NCI-H748 treated with DMSO at 0.1 percent for 48 hours (cell line): ENCODE measurements at places on chromosomes 5 and 9.

DNA sequence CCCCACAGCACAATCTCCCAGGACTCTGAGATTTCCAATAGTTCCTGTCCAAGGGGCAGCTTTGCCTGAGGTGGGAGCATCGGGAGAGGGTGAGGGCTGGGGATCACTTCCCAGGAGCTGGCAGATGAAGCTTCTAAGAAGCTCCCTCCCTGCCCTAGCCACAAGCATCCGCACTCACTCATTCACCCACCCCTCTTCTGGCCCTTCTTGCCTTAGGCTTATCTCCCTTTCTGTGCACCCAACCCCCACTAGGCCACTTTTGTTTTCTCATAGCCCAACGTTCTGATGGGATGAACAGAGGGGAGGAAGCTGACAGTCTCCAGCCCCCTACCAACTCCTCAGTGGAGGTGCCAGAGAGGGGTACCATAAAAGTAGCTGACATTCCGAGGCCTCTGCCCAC, 3.7 kb upstream of the PCDH1 start:
- no peak for DNase-seq

DNA sequence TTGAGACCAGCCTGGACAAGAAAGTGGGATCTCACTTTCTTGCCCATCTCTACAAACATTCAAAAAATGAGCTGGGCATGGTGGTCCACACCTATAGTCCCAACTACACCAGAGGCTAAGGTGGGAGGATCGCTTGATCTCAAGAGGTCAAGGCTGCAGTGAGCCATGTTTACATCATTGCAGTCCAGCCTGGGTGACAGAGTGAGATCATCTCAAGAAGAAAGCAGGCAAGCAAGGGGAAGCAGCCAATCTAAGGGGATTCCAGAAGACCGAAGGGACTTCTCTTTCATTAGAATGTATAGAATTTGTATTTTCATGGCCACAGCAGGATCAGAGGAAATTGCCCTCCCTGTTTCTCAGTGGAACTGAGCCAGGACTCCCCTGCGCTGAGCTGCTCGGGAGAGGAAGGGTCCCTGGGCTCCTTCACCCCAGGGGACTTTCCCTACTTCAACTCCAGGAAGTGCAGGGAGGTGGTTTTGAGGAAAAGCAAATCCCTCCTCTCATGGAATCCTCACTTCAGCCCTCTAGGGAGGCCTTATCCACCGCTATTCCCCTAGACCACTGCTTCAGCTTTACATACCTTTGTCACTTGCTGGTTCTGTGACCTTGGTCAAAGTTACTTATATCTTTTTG, 12.1 kb downstream of the WWC1 start:
- DNase-seq = no peak

DNA sequence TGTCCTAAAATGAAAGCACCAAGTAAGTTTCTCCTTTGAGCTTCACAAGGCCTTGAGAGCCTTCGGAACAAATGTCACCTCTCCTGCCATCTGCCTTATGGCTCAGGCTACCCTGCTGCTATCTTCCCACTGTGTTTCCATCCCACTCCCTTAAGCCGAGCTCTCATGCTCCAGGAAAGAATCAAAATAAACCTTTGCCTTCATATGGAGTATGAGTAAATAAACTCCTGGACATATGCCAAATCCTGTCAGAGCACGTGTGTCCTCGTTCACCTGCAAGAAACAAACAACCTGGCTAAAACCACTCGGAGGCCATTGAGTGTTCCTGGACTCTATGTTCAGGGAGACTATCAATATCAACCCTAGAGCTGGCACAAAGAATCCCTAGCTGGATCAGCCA, 122.3 kb upstream of the CCDC112 start:
- peak; percentile 87 for DNase-seq

- no peak for DNase-seq
Measured at GRCh38 chr5:9789777-9790176, 159.6 kb upstream of the TAS2R1 start.

DNA sequence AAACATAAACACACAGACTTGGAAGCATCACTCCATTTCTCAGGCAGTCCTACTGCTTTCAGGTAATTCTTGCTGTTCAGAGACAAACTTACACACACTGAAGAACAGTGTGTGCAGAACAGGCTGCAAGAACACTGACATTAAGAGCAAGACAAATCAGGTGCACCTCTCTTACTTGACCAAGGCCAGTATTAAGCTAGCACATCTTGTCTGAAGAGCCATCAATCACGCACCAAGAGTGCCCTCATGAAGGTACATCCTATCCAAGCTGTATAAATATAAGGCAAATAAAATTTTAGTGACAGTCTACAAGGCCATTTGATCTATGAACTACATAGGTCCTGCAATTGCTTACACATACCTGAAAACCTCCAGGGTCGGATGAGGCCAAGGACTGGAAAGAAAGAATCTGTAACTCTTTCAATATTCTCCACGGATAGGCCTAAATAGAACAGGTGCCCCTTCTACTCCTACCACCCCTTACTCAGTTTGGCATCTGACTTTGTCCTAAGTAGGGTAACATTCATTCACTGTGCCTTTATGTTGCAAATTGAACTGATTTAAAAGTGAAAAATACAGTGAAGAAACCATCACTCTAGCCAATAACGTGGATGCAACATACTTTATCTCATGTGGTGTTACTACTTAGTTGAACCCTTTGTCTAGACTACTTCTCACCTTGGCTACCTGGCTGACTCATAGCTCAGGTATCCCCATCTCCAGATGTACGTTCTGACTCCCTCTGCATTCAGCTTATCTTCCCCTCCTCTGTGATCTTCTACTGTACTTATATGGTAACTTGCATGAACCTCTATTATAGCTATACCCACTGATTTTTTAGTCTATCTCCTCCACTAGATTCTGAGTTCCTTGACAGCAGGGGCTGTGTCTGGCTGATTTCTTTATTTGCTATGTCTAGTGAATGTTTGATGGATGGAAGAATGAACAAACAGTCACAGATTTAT, 256.3 kb downstream of the KIAA0825 start:
- DNase-seq = no peak

DNA sequence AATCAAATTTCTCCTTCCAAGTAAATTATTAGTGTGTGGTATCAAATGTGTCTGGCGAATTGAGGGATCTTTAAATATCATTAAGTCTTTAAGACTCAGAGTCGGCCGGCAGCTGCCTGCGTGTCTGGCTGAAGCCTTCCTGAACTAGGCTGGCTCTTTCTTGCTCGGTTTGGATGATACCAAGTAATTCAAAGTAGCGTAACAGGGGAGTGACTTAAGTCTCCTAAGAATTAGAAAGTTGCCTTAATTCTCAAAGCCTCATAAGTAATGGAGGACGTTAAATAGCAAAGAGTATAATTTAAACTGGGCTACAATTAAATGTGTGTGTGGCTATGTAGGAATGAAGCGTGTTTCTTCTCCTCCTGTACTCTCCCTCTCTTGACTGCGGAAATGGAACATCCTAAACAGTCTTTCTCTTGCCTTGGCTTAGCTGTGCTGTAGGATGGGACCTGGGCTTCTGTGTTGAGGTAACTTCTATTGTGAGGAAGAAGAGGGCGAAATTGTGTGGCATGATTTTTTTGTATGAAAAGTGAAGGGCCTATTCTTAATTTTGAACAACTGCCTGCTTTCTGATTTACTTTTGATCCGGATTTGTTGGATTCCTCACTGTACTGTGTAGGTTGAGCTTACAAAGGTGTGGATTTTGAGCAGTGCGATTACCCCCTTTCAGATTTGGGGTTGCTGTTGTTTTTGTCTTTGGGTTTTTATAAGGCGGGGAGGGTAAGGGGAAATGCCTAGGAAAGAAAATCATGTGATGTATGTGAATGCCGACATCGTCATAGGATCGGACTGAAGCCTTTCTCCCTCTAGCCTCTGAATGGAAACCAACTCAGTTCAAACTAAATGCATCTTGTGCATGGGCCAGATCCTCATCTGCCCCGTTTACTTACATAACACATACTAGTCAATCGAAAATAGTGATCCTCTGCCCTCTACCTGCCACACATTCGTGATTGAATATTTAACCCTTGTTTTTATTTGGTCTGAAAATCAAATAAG, 29.9 kb downstream of the CPEB4 start:
- peak; percentile 77 for DNase-seq

DNA sequence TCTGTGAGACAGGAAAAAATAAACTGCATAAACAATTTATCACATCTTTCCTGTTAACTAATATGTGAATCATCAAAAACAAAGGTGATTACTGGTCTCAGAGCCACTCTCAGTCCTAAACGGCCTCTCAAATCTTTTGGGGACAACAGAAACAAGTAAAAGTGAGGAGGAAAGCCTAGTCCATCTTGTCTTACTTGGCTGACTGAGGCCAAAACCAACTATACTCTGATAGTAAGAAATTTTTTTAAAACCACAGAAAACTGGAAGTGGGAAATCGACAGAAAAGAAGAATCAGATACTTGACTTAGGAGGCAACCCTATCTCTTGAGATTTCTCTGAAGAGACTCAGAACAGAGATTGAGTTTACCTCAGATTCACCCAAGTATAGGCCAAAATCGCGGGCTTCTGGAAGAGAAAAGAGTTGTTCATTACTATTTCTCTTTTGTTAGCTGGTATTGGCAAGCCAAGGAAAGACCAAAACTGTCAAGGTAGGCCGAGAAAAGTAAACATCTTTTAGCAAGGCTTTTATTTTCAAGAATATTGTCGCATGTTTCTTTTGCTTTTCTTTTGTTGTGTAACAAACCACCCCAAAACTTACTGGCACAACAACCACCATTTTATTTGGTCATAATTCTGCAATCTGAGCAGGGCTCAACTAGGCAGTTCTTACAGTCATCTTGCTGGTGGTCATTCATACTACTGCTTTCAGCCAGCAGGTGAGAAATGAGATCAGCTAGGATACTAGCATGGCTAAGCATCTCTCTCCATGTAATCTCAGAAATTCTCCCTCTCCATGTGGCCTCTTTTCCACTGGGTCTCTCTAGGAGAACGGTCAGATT, 46.1 kb downstream of the RFX3 start:
- DNase-seq = no peak

DNA sequence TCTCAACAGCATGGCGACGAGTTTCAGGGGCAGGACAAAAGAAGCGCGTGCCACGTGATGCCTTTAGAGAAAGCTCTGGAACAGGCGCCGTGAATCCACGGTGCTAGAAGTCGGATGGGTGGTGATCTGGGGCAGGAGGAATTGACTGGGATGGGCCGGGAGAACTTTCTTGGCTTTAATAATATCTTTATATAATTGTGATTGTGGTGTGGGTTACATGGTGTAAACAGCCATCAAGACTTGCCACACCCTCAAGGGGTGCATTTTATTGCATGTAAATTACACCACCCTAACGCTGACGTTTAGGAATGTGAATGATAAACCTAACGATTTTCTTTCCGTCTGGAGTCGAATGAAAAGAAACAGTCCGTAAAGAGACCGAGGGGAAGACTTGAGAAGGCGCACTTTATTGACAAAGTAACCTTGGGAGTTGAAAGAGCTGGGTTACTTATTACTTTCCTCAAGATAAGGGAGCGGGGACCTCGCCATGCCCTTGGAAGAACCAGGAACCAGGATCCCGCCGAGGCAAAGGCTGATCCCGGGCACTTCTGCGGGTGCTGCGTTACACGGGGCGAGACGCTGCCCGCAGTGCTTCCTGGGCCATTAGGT, 8.5 kb downstream of the NRARP start:
- DNase-seq = no peak

DNA sequence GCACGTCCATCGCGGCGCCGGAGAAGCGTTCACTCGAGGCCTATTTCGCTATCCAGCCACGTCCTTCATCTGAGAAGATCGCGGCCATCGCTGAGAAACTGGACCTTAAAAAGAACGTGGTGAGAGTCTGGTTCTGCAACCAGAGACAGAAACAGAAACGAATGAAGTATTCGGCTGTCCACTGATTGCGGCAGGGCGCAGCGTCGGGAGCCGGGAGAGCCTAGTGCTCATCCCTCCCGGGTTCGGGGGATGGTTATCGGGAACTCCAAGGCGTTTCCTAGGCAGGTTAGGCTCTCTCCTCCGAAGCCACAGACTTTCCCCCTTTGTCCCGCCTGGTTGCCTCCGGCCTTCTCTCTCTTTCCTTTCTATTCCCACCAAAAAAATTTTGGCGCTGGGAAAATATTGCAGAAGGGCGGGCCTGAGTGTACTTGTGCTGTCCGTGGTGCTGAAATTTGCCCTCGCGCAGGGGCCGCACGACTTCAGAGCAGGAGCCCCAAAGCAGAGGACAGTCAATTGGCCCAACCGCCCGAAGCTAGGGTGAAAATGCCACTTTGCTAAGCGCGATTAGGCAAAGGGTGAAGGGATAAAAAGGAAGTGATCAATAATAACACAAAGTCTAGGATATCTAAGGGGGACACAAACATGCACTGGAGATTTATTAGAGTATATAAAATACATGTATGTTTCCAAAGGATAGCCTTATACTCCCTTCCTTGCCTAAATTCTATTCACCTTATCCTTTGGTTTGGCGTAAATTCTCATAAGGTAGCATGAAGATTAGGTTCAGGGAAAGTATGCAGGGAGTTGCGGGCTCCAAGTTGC, 1.8 kb downstream of the POU4F3 start:
- no peak for DNase-seq

GRCh38 chr9:128249908-128250838, 25.6 kb downstream of the GOLGA2 start:
- peak; percentile 52 for DNase-seq

GRCh38 chr5:98391921-98392625, 381.4 kb upstream of the RGMB start:
- DNase-seq = no peak
